ENCODE measurements at places on chromosomes 16 and 17. TPM values are rescaled to one million over a fixed set of nuclear protein-coding genes. Genes with fewer than 3 reads are reported as not detected.

The ADCY9 gene
- total RNA-seq = 19.7 TPM

The CKLF gene
- 118 TPM for total RNA-seq

The PRSS8 gene
- total RNA-seq = 8.7 TPM

The PPP1R27 gene
- total RNA-seq = not detected

The HOXB1 gene
- total RNA-seq = not detected

GRCh38 chr17:52674686-52675085 lies 516.2 kb upstream of the CA10 start:
- DNase-seq = no peak

DNA sequence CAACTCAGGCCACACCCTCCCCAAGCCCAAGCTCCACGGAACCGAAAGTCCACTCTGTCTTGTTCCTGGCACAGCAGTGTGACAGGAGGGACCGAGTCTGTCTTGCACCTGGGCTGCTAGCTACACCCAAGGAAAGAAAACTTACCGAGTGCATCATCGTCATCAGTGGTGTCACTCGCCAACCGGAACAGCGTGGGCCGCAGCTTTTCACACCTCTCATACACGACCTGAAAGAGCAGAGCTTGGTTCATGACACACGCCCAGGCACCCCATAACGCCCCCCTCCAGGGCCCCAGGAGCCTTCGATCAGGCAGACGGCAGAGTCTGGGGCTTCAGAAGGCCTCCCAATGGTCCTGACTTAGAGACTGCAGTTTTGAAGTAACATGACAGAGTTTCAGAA lies 27.5 kb downstream of the GGA2 start:
- no peak for DNase-seq

DNA sequence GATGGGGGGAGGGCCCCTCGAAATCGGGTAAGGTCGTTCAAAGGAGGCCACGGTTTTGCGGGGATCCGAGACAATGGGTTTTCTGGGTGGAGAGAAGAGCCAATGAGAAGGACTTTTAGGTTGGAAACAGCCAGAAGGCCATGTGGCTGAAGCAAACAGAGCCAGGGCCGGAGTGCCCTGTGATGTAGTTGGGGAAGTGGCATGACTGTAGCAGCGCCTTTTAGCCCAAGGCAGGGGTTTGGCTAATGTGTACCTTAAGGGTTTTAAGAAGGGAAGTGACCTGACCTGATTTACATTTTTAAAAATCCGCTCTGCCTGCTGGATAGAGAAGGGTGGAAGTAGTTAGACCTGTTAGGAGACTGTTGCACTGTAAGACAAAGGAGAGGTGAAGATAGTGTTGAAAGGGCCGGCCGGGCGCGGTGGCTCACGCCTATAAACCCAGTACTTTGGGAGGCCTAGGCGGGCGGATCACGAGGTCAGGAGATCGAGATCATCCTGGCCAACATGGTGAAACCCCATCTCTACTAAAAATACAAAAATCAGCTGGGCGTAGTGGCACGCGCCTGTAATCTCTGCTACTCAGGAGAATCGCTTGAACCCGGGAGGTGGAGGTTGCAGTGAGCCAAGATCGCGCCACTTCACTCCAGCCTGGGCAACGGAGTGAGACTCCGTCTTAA lies 1.0 kb downstream of the LYRM1 start:
- peak; percentile 42 for DNase-seq

DNA sequence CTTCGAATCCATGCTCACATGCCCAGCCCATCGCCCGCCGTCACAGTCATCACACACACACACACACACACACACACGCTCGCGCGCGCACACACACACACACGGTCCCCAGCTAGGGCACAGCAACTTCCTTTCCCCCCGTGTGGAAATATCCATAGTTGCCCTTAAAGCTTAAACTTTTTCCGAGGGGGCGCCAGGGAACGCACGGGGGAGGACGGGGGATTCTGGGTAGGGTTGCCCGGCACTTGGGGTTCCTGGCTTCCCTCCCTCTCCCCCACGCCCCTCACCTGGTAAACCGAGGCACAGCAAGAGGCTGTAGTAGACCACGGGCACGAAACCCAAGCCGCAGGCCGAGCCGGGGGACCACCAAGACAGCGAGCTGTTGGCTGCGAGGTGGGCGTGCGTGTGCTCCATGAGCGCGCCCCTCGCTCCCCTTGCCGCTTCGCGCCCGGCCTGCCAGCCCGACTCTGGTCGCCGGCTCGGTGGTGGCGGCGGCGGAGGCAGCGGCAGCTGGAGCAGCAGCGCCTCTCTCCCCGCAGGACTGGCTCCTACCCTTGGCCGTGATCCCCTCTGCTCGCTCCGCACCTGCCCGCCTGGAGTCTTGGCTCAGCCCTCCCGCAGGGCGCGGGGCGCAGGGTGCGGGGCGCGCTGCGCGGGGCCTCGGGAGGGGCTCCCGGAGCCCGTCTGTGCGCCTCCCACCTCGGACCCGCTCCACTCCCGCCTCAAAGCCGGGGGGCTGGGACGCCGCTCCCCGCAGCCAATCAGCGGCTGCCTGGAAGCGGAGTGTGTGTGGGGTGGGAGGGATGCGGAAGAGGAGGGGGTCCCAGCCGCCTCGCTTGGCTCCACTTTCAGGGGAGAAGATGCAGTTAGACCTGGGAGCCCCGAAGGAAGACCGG lies at the start of gene GPR139:
Gene GPR139 (minus strand): TSS at position 688 of the 896 bp plus-strand sequence. CDS start 274 bp downstream, at position 414.
- no peak for DNase-seq

GRCh38 chr16:88384222-88385111 lies 1.7 kb downstream of the ZNF469 start:
- no peak for DNase-seq

All from uterus (tissue), 4 donors.